ENCODE measurements at places on chromosomes 3 and 15. TPM values are rescaled to one million over a fixed set of nuclear protein-coding genes. Genes with fewer than 3 reads are reported as not detected.

SLC24A1 gene
- 4.4 TPM for total RNA-seq

ADGRG7 gene
- total RNA-seq: not detected

SQOR gene
- 94.7 TPM for total RNA-seq

DNA sequence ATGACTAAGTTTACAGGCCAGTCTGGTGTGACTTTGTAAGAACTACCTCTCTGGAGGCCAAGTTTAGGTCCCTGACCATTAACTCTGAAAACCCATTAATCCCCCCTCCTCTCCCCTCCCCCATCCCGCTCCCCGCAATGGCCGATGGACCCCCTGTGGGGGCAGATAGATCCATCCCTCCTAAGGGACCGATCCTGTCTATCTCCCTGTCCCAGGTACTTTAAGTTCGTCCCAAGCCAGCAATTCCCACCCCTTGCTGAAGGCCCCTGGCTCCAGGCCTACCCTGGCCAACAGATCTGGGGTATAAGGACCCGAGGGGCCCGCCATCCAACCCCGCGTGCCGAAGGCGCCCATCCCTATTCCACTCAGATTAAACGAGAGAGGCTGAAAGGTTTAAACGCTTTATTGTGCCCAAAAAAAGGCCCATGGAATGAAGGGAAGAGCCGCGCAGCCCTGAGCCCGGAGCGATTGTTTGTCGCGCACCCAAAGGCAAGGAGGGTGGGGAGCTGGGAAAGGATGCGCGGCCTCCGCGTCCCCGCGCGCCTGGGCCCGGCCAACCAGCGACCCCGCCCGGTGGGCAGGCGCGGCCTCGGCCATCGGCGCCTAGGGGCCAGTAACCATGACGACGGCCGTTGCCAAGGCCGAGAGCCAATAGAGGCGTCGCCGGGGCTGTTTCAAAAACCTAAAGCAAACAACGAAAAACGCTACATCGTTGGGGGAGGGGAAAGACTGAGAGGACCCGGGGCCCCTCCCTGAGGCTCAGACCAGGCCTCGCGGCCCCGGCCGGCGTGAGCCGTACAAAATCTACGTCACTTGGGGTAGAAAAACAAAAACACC lies 35.9 kb downstream of the HMCES start:
- DNase-seq: peak; percentile 32

DNA sequence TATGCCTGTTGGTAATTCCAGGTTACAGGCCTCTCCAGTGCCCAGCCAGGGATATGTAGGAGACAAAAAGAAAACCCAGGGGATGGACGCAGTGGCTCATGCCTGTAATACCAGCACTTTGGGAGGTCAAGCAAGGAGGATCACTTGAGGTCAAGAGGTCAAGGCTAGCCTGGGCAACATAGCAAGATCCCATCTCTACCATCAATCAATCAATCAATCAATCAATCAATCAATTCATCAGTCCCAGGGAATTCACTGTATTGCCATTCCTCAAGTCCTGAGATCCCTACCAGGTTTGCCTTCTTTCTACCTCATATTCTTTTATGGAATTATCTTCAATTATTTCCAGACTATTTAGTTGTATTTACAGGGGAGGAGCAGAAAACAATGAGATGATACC lies 82.2 kb downstream of the DHX30 start:
- DNase-seq: no peak

- no peak for DNase-seq
These were observed 29.5 kb upstream of the ETV5 start for GRCh38 chr3:186138272-186138981.

DNA sequence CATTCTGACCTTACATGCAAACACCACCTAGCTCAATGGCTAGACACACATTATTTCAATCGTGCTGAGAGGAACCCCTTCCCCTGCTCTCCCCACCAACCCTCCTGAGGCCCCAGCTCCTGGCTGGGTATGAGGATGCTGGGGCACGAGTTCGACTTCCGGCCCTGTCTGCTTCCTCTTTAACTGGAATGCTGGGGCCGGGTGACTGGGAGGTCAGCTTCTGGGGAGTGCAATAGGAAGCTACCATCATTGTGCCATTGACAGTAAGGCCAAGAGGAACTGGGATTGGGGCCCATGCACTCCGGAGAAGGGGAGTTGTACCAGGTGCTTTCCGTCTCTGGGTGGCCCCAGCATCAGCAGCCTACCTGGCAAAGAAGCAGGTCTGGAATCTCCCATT lies 15.6 kb upstream of the TLE3 start:
- no peak for DNase-seq
